ENCODE measurements at places on chromosomes 13 and 19. TPM values are rescaled to one million over a fixed set of nuclear protein-coding genes. Genes with fewer than 3 reads are reported as not detected.

Gene LHB
- 0.48 TPM for total RNA-seq

Gene ZNF541
- 0.19 TPM for total RNA-seq

Gene ZFR2
- not detected for total RNA-seq

Gene VSTM2B
- not detected for total RNA-seq

Gene FBXW9
- total RNA-seq, result 21.9 TPM

Gene RASIP1
- total RNA-seq, result 127 TPM

Gene OR4F17
- not detected for total RNA-seq

Gene AP1M2
- not detected for total RNA-seq

Gene SHFL
- total RNA-seq, result 21.2 TPM

Gene DAND5
- not detected for total RNA-seq

Gene SLC25A41
- total RNA-seq, result 0.33 TPM

Gene CGB7
- total RNA-seq, result not detected

Gene MEIOSIN
- total RNA-seq, result not detected

Gene IFNL2
- not detected for total RNA-seq

Gene ZNF98
- not detected for total RNA-seq

Gene HNRNPL
- total RNA-seq, result 289 TPM

Gene NOTCH3
- 2.0 TPM for total RNA-seq

Gene FAM216B
- not detected for total RNA-seq

Gene CEACAM16
- total RNA-seq, result not detected

Gene GJB2
- total RNA-seq, result not detected

Gene TOMM40
- total RNA-seq, result 88.1 TPM

Gene ZNF132
- total RNA-seq, result 7.3 TPM

Gene PROZ
- not detected for total RNA-seq

Gene ZNF677
- 20.6 TPM for total RNA-seq

Gene LILRB4
- total RNA-seq, result not detected

Gene ERCC1
- total RNA-seq, result 84.4 TPM

Gene PRTN3
- not detected for total RNA-seq

Gene NCAN
- not detected for total RNA-seq

Gene SHISA7
- total RNA-seq, result not detected

Gene TYROBP
- not detected for total RNA-seq

Gene RFPL4A
- total RNA-seq, result 2.3 TPM

Gene XPO4
- total RNA-seq, result 29.7 TPM

Gene ADGRE1
- total RNA-seq, result not detected

Gene ZNF418
- total RNA-seq, result 2.9 TPM

Gene PABPC3
- 0.10 TPM for total RNA-seq

Gene CTXN1
- total RNA-seq, result 10.1 TPM

Gene TJP3
- not detected for total RNA-seq

Gene REEP6
- total RNA-seq, result 0.86 TPM

Gene ZIM2
- total RNA-seq, result not detected

Gene APC2
- 0.10 TPM for total RNA-seq

Gene TPTE2
- total RNA-seq, result not detected

Gene OR7G3
- not detected for total RNA-seq

Gene ZNF880
- 17.3 TPM for total RNA-seq

Gene IRGC
- total RNA-seq, result not detected

Gene SULT2B1
- total RNA-seq, result not detected

Gene BEST2
- total RNA-seq, result not detected

Gene PLEKHF1
- 5.2 TPM for total RNA-seq

Gene CBY2
- not detected for total RNA-seq

Gene IGFL3
- not detected for total RNA-seq

Gene C19orf38
- 0.38 TPM for total RNA-seq

All from vein endothelial cell (primary cell).